Stimulated activated CD8-positive, alpha-beta memory T cell treated with anti-CD3 and anti-CD28 coated beads, Interleukin-2, amount 100 ng/mL, for 1 hour (primary cell): ENCODE measurements at places on chromosomes 1 and 21.

GRCh38 chr1:184387069-184387475 is 243 bp downstream of the C1orf21 start:
- DNase-seq = no peak

DNA sequence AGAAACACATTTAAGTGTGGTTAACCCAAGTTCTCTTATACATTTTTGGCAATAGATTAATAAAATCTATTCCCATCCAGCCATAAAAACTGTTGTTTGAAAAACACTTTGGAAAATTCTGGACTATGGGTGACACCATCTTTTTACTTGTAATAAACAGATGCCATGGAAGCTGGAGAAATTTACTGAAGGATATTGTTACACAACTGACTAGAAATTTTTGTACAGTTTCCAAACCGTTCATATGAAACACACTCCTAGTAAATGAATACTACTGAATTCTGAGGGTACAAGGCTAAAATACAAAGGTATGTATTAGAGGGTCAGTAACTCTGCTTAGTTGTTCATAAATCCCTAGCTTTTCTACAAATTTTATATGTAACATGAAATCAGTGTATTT is 48.7 kb downstream of the TRIM33 start:
- no peak for DNase-seq

- DNase-seq = no peak
Observed at GRCh38 chr1:56788588-56788987, 30.6 kb downstream of the FYB2 start.

GRCh38 chr1:210736713-210737112 is 397.2 kb downstream of the KCNH1 start:
- no peak for DNase-seq

DNA sequence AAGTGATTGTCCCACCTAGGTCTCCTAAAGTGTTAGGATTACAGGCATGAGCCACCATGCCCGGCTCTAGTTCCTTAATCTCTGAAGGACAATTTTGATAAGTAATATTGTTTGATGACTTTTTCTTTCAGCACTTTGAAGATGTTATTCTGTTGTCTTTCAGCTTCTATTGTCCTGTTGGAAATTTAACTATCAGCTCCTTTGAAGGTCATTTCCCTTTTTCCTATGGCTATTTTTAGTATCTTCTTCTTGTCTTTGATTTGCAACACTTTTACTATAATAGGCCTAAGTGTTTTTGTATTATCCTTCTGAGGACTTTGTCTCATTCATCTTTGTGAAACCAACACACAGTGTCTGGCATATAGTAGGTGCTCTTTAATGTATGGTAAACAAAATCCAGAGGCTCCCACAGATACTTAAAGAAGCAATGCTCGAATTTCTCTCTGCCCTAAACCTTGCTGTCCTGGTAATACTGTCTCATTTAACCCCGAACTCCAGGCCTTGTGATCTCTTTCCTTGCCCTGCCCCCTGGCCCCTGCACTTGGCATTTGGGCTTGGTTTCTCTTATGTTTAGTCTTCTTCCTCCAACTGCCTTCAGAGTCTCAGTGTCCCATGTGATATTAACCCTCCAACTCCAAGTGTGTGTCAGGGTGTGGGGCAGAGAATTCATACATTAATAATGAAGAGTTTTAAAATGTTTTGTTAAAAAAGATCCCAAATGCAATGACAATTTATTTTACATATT is 19.0 kb upstream of the AGO1 start:
- no peak for DNase-seq

GRCh38 chr1:45820788-45821187 is 17.4 kb downstream of the MAST2 start:
- no peak for DNase-seq

- no peak for DNase-seq
Observed at GRCh38 chr1:236688705-236689104, 2.4 kb downstream of the ACTN2 start.

DNA sequence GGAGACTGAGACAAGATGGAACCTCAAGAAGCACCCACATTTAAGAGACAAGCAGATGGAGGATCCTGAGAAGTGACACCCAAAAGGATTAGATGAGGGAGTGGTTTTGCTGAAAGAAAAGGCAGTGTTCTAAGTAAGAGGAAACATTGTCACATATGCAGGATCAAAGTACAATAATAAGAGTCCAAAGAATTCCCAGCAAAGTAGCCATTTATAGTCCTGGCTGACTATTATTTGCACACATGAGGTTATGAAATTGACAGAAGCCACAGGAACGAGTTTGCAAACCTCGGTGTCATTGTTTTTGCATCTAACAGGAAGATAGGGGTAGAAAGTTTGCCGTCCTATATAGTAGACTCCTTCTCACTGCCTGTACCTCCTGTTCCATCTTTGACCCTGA is 41.3 kb downstream of the CHRM3 start:
- no peak for DNase-seq

DNA sequence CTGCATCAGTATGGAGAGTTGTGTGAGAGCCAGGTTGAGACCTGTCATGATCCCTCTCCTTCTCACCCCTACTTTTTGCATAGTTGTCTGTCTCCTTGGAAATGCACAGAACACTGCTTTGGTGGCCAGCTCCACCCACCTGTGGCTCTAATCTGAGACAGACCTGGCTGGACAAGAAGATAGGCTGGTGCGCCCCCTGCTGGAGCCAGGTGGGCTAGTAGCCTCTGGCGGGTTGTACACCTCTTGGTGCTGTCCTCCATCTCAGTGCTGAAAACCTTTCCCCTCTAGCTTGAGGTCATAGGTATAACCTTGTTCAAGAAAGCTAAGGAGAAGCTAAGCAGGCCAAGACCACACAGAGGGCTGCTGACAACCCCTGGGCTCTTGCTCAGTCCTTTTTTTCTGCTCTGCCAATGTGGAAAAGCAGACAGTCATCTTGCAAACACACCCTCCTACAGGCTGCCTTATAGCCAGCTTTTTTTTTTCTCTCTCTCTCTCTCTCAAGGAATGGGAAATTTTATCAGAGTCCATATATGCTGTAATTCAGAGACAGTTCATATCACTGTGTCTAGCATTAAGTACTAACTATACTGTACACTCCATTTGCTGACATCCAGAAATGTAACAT is 58.8 kb upstream of the SPATA6 start:
- DNase-seq = no peak

DNA sequence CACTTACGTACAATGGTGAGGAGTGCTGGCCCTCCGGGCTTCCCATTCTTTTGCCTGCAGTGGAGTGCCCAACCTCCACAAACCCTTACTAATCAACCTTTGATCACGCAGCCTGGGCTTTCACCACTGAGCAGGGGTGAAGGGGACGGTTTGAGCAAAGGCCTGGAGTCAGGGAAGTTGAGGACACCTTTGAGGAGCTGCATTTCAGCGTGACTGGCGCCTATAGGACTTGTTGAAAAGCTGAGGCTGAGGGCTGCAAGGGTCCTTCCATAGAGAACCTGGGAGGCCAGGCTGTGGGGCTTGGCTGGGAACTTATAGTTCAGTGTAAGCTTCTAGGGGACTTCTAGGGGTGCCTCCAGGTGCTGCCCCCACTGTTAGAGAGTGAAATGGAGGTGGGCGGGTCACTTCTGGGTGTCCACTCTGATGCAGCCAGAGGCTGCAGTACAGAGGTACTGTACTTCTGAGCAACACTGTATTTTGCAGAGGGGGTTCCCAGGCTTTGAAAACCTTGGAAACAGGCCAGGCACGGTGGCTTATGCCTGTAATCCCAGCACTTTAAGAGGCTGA is 9.8 kb downstream of the SYTL1 start:
- no peak for DNase-seq

DNA sequence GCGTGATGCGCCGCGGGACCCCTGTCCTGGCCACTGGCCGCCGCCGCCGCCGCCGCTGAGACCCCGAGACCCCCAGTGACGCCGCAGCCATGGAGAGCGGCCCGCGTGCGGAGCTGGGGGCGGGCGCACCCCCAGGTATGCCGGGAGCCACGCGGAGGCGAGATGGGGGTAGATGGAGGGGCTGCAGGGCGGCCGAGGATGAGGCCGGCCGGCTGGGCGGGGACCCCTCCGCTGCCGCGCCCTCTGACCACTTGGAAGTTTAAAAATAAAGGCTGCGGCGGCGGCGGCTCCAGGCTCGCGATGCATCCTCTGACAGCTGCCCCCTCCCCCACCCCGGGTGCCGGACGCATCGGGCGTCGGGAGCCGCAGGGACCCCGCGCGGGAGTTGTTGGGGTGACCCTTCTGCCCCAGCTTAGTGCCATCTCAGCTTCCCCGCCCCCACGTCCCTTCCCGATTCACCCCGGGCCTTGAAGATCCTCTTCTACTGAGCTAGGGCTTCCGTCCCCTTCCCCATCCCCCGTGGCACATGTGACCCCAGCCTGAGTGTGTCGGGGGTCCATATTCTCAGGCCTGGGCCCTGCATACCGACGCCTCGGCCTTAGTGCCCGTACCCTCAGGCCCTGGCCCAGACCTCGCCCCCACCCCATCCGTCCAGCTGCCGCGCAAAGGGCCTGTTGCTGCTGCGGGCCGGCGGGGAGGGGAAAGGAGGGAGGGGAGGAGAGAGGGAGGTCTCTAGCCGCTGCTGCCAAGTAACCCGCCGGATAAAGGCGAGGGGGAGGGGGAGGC is 562 bp downstream of the MAP7D1 start:
- no peak for DNase-seq
